ENCODE measurements at places on chromosomes 7 and 10.

DNA sequence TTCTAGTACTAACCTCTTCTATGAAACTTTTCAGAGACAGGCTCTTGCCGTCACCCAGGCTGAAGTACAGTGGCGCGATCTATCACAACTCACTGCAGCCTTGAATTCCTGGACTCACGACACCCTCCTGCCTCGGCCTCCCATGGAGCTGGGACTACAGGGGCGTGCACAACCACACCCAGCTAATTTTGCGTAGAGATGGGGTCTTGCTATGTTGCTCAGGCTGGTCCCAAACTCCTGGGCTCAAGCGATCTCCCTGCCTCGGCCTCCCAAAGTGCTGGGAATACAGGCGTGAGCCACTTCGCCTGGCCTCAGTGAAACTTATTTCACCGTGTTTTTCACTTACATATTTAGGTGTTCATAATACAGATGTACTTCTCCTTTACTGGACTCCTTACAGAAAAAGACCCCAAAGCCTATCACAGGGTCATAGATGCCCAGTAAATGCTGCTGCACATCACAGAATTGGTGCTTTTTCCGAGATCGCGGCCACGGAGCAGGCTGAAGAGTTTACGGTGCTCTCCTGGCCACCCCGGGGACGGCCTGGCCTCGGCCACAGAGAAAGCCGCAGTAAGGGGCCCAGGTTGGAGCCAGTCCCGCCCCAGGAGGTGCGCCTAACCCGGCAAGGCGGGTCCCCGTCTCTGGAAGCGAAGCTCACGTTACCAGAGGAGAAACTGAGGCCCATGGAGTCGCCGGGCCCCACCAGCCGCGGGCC, 595 bp downstream of the TBL2 start:
- DNase-seq: no peak

GRCh38 chr7:23685731-23686130, 5.7 kb downstream of the FAM221A start:
- DNase-seq: no peak

- no peak for DNase-seq
Measured at GRCh38 chr10:420154-421121, 269.0 kb downstream of the DIP2C start.

- DNase-seq: peak; percentile 6
Measured at GRCh38 chr7:153457746-153458145, 594.5 kb upstream of the DPP6 start.

GRCh38 chr7:73706126-73707044, 13.1 kb downstream of the STX1A start:
- DNase-seq: peak; percentile 47
